ENCODE measurements at places on chromosomes 5 and 9. TPM values are rescaled to one million over a fixed set of nuclear protein-coding genes. Genes with fewer than 3 reads are reported as not detected.
A peak's percentile ranks its signal among the peaks of the same experiment; 100 is the strongest.

ALDOB gene
- total RNA-seq = not detected

CARD6 gene
- 1.5 TPM for total RNA-seq

SCGB3A1 gene
- not detected for total RNA-seq

GCNT1 gene
- 4.6 TPM for total RNA-seq

FOXD4L5 gene
- 0.07 TPM for total RNA-seq

ITK gene
- total RNA-seq = 249 TPM

ACER2 gene
- 1.6 TPM for total RNA-seq

CCNI2 gene
- total RNA-seq = 4.3 TPM

ZNF346 gene
- total RNA-seq = 16.5 TPM

CLK4 gene
- 22.6 TPM for total RNA-seq

ALDH1A1 gene
- total RNA-seq = not detected

VCAN gene
- not detected for total RNA-seq

PCDHGA10 gene
- not detected for total RNA-seq

HCN1 gene
- total RNA-seq = not detected

TUSC1 gene
- total RNA-seq = 0.59 TPM

GRCh38 chr9:126617823-126618165, 4.1 kb downstream of the LMX1B start:
- no peak for DNase-seq

- DNase-seq = no peak
These were observed 151.4 kb downstream of the LPAR1 start for GRCh38 chr9:110886832-110887231.

DNA sequence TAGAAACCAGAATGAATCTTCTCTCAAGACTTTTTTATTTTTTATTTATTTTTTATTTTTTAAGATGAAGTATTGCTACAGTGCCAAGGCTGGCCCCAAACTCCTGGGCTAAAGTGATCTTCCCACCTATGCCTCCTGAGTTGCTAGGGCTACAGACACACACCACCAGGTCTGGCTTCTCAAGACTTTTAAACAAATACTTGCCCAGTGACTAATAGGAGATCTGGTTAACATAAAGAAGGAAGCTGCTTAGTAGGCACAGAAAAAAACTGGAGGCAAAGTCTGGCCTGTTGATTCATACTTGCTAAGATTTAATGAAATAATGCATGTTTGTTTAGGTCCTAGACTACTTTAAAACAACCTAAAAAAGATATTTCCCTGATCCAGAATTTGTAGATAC, 43.8 kb downstream of the SLC38A9 start:
- no peak for DNase-seq

DNA sequence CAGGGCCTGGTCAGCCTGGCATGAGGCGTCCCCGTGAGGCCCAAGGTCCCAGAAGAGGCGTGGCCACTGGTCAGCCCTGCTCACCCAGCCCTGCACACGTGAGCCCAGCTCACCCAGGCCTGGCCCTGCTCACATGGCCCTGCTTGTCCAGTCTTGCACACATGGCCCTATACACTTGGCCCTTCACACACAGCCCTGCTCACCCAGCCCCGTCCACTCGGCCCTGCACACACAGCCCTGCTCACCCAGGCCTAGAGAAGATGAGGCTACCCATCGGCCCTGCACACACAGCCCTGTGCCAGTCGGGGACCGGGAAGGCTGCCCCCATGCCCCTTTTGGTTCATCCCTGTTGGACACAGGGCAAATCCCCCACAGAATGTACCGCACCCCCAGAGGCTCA, 28.4 kb downstream of the ZDHHC11B start:
- DNase-seq = no peak

GRCh38 chr5:139951296-139951924, 91.7 kb downstream of the NRG2 start:
- no peak for DNase-seq

DNA sequence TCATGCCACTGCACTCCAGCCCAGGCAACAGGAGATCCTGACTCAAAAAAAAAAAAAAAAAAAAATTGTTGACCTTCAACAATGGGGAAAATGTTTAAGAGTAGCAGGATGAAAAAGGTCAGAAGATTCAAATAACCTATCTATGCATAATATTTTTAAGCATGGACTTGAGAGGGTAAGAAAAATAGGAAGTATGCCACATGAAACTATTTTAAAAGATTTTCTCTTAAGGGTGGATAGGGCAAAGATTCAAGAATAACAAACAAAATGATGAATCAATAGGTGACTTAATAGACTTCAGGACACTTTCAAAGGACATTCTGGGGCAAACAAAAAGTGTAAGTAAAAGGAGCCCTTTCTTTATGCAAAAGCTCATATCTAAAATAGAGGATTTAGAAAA, 3.2 kb downstream of the TEX48 start:
- no peak for DNase-seq

GRCh38 chr5:179378116-179378440, 32.8 kb upstream of the ADAMTS2 start:
- DNase-seq = no peak

- no peak for DNase-seq
These were observed 406.3 kb downstream of the IRX1 start for GRCh38 chr5:4001758-4002533.

DNA sequence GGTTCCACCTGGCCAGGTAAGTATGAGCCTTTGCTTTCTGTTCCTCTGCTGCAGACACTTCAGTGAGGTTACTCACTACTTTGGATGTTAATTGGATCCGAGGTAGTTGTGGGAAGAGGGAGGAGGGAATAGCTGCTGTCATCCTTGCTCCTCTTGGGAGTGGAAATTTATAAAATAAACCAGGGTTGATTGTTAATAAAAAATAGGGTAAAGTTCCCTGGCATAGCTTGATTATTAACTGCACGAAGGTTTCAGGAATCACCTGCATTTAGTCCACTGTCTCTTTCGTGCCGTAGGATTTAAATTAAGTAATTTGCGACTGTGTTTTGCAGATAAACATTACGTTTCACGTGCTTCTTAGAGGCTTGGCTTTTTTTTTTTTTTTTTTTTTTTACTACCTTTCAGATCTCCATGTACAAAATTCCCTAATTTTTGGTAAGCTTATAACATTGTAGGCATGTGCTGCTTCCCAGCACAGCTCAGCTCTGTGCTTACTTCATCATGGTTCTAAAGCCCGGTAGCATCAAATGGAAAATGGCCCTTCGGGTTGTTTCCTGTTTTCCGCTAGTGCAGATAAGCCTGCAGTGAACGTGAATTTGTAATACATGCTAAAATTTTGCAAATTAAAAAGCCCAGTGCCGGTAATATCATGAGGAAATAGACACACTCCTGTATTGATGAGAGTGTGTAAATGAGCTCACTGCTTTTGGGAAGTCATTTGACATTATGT, 26.9 kb upstream of the LTC4S start:
- DNase-seq = no peak

- peak; percentile 37 for DNase-seq
These were observed 6.5 kb downstream of the EGFL7 start for GRCh38 chr9:136668983-136669790.

DNA sequence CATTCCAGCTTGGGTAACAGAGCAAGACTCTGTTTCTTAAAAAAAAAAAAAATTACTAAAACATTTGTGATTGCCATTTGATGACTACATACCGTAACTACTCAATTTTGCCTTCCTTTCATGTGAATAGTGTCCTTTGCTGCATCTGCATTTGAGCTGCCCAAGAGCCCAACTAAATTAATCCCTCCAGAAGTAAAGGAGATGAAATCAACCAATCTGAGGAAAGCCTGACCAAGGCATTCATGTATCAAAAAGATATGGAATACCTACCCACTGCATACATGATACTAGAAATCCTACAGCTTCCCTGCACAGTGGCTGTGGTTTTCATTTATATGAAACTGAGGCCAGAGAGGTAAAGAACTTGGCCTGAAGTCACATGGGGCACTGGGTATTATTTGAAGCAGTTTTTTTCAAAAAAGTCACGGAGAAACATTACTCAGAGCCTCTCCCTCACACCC, 177.5 kb downstream of the AOPEP start:
- DNase-seq = no peak

DNA sequence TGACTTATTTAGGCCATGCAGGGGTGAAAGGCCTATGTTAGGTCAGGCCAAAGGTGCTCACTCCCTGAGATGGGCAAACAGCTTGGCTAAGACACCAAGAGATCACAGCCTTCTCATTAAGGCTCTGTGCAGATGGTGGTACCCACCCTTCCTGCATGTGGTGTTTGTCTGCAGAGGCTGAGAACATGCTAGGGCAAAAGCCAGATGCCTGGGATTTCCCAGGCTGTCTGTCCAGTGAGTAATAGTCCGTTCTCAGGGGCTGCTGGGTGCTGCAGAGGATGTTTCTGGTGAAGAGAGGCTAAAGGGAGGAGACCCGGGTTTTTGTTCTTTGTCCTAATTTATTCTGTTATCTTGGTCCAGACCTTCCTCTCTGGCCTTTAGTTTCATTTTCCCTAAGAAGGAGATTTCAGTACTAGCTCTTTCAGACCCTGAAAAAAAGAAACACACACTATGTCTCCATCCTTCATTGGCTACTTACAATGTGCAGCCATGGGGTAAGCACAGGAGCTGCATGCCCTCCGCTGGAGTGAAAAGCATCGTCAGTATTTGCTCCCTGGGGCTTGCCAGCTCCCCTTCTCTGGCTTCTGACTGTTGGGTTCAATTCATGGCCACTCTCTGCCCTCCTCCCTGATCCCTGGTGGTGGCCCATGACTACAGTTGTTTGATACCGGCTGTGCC, 23.4 kb upstream of the GLRA1 start:
- DNase-seq = no peak

- no peak for DNase-seq
These were observed 517.0 kb downstream of the CCDC171 start for GRCh38 chr9:16069671-16070454.

GRCh38 chr5:154278186-154278585, 87.7 kb downstream of the GALNT10 start:
- no peak for DNase-seq

- DNase-seq = peak; percentile 45
These were observed 30.9 kb upstream of the TNFSF15 start for GRCh38 chr9:114836769-114837168.

GRCh38 chr9:105475302-105475701, 27.5 kb downstream of the FSD1L start:
- no peak for DNase-seq

- DNase-seq = peak; percentile 72
These were observed at the start of gene UAP1L1 for GRCh38 chr9:137077010-137077747. Gene UAP1L1 (plus strand): TSS chr9:137077517. CDS start chr9:137077533, 16 bp downstream.

GRCh38 chr9:13974891-13975290, 339.1 kb downstream of the NFIB start:
- DNase-seq = no peak

DNA sequence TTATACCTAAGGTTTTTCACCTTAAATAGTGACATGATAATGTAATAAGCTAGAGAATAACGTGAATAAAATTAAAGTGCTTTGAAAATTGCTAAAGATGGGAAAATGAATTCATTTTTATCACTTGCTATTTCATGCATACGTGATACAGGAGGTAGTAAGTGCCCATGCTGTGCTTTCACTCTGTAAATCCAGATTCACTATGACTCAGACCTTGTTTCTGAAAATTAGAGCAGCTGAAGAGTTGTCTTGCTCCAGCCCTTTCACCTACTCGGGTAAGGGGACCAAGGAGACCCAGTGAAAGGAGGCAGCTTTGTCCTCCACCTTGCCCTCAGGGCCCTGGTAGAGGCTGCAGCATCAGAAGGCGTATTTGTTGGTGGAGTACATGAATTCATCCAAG, 87.9 kb downstream of the ANKH start:
- DNase-seq = no peak

- DNase-seq = no peak
These were observed 85.6 kb downstream of the CDH18 start for GRCh38 chr5:19902316-19902934.

- no peak for DNase-seq
These were observed 5.9 kb upstream of the SLC6A7 start for GRCh38 chr5:150184006-150184405.

- DNase-seq = no peak
These were observed 3.1 kb upstream of the FBXL7 start for GRCh38 chr5:15496886-15497285.

DNA sequence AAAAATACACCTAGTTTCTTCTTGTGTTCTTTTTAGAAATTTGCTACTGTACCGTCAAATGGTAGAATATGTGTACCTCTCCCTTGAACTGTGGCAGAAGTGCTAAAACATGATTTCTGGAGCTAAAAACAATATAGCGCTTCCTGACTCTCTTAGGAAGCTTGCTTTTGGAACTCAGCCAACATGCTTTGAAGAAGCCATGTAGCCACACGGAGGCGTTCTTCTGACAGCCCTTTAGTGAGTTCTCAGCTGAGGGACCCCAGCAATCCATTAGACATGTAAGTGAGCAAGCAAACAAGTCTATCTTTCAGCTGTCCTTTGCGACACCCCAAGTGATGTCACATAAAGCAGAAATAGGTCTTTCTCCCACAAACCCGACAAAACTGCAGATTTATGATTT, 917.0 kb downstream of the CDH9 start:
- no peak for DNase-seq

DNA sequence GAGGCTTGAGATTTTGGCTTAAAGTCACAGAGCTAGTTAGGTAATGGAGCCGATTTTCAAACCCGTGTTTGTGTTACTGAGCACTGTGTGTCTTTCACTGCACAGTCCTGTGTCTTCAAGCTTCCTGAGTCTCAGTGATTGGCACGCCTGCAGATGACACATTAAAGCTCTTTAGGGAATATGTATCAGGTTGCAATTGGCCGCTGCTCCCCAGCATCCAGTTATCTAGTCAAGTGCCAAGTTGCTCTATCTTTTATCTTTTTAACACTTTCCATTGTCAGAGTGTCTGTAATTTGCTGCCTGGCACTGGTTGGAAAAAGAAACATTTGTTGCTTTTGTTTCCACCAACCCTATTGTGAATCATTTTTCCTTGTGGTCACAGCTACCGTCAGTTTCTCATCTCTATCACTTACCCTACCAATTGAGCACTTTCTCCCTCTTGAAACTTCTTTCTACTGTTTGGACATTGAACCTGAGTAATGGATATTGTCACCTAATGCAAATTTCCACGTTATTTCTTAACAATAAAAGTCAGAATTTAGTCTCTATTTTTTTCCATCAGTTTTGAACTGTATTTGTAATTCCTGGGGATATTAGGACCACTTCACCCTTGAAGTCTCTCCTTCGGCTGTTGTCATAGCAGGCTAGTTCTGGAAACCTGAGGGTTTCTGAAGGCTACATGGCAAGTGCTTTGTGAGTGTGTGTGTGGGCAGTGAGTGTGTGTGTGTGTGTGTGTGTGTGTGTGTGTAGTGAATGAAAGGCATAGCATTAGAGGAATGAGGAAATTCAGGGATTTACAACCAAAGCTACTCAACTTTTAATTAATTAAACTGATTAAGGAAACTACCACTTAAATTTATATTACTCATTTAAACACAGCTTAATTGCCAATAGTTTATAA, 274.3 kb downstream of the ISL1 start:
- no peak for DNase-seq

DNA sequence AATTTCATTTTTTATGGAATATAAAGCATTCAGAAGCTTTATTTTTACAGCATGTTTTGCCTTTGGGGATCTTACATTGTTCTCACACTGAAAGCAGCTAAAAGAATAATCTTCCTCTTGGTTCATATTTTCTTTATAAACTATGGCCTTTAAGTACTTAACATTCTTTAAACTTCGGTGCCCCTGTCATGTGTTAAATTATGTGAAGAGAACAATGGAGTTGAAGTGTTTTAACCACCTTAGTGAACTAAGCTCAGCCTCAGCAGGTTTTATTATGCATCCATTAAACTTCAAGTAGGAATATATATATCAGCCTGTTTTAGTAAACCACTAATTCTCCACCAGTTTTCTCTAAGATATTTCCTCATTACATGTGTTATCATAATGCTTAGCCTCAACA, 371.4 kb upstream of the CDH18 start:
- no peak for DNase-seq

GRCh38 chr5:119396030-119396664, 40.3 kb downstream of the TNFAIP8 start:
- peak; percentile 48 for DNase-seq

All from activated CD4-positive, alpha-beta T cell treated with anti-CD3 and anti-CD28 coated beads for 36 hours (primary cell).